ENCODE measurements at places on chromosomes 2 and 18.

- no peak for DNase-seq
These were observed at the start of gene SP5 for GRCh38 chr2:170715062-170715931. Gene SP5 (plus strand): TSS chr2:170715337. CDS start chr2:170715513, 176 bp downstream.

DNA sequence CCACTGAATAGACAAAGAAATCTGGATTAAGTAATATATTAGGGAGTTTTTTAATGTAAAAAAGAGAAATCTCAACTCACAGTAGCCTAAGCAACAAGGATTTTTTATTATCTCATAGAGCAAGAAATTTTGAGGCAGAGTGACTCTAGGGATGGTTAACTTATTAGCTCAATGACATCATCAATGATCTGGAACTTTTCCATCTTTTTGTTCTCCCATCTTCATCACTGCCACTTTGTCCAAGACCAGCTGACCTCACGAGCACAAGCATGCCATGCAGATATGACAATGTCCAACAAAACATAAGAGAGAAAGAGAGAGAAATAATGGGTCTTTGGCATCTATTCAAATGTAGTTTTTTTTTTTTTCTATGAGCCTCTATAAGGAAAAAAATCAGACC lies 211.8 kb upstream of the RND3 start:
- no peak for DNase-seq

DNA sequence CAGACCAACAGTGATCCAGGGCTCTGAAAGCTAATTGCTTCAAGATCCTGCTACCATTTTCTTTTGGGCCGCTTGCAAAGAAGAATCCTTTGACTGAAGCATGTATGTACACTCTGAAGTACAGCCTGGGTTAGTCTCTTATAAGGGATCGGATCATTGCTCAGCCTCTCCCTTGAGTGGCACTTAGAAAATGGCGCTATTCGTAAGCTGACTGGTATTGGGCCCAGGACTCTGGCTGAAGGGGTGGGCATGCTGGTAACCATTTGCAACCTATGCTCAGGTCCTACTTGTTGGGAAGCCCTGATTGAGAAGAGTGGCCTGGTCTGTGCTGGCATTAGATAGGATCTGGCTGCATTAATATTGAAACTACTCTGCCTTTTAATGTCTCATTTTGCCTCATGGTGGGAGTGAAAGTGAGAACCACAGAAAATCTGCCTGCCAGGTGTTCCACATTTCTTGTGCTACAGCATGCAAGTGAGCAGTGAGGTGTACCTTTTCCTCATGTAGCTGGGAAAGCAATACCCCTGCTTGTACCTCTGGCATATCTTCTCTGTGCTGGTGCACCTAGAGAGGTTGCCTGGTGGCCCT lies 661 bp upstream of the MGAT5 start:
- DNase-seq: no peak

DNA sequence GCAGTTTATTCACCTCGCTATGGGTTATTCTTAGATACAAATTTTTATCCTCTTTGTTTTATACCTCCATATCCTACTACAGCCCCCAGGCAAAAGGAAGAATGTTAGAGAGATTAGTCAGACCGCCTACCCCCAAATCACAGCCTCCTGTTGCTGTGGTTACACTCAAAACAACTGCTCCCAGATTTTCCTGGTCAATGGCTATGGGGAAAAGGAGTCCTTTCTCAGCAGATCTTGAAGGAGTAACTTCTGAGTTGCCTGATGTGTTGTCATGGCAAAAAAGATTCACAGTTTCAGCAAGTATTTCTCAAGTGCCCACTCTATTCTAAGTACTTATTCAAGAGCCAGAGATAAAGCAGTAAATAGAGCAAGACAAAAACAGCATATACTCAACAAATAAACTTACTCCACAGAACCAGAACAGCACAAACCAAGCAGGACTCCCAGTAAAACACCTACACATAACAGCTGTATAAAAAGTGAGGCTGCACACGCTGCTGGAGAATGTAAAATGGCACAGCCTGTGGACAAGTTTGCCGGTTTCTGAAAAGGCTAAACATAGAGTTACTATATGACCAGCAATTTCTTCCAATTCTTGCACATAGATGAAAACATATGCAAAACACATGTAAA lies 104.8 kb downstream of the NOL10 start:
- no peak for DNase-seq
